ENCODE measurements at places on chromosomes 1 and 21. TPM values are rescaled to one million over a fixed set of nuclear protein-coding genes. Genes with fewer than 3 reads are reported as not detected.

- DNase-seq = no peak
These were observed 348.5 kb downstream of the TGFB2 start for GRCh38 chr1:218693599-218693998.

DNA sequence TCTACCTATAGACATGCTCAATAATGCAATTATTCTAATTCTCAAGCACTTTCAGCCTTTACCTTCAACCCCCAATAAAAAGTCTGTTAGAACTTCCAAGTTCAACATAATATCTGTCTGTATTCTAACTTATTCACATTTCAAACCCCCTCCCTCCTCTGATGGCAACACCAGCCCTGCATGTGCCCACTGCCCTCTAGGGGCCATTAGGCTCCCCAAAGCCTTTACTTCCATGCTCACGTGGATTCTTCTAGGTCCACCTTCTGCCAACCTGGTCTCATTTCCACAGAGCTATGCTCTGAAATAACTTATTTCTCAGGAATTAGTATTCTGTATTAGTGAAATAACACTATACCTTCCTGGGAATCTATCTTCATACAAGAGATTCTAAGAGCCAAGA is 22.2 kb upstream of the KPRP start:
- DNase-seq = no peak

Gene GSTM1
- 33.5 TPM for total RNA-seq

Gene NID1
- 26.9 TPM for total RNA-seq

Gene RXFP4
- not detected for total RNA-seq
